Left lung (tissue), 14 donors: ENCODE measurements at places on chromosomes 13 and 19. TPM values are rescaled to one million over a fixed set of nuclear protein-coding genes. Genes with fewer than 3 reads are reported as not detected.

DNA sequence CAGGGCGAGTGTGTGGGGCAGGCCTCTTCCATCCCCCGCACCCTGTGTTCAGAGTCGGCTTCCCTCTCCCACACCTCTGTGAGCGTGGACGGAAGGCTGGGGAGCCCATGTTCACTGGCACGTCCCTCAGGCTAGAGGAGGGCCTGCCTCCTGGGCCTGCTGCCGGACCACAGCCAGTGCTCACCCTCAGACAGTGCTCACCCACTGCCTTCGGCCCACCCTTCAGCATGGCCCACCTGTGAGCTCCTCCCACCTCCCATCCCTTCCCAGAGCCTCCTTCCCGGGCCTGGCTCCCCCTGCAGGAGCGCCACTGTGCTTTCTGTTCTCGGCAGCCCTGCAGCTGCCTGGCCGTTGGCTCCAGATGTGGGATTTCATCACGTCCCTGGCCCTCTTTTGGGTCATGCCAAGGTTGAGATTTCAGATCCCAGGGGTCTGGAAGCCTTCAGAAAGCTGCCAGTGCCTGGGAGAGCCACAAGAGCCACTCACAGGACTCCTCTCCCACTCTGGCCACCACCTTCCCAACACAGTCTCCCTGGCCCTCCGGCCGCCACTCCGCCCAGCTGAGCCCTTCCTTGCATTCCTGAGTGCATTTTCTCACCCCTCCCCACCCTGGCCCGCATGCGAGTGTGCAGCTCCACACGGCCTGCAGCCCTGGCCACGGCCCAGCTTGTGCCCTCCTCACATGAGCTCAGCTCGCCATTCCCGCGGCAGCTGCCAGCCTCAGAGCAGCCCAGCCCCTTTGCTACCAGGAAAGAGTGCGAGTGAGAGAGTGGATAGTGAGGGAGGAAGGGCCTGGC is 25.3 kb downstream of the CAPN12 start:
- DNase-seq: peak; percentile 87

GRCh38 chr19:4705413-4706131 is 18.1 kb downstream of the DPP9 start:
- DNase-seq: peak; percentile 63

DNA sequence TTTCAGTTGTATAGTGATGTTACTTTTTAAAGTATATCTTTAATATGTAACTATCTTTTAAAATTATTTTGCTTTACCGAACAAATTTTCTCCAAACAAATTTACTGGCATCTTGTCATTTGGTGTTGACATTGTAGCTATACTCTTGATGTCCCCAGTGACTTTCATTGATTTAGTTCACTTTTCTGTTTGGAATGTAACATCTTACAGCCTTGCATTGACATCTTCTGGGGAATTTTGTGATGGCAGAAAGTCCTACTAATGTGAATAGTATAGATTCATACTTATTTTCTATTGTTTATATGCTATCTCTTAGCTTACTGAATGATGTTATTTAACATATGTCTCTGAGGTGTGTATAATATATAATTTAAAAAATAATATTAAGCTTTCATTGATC is 800.9 kb upstream of the ATXN8OS start:
- no peak for DNase-seq

- DNase-seq: no peak
These were observed 194.2 kb downstream of the POU4F1 start for GRCh38 chr13:78409172-78409571.

DNA sequence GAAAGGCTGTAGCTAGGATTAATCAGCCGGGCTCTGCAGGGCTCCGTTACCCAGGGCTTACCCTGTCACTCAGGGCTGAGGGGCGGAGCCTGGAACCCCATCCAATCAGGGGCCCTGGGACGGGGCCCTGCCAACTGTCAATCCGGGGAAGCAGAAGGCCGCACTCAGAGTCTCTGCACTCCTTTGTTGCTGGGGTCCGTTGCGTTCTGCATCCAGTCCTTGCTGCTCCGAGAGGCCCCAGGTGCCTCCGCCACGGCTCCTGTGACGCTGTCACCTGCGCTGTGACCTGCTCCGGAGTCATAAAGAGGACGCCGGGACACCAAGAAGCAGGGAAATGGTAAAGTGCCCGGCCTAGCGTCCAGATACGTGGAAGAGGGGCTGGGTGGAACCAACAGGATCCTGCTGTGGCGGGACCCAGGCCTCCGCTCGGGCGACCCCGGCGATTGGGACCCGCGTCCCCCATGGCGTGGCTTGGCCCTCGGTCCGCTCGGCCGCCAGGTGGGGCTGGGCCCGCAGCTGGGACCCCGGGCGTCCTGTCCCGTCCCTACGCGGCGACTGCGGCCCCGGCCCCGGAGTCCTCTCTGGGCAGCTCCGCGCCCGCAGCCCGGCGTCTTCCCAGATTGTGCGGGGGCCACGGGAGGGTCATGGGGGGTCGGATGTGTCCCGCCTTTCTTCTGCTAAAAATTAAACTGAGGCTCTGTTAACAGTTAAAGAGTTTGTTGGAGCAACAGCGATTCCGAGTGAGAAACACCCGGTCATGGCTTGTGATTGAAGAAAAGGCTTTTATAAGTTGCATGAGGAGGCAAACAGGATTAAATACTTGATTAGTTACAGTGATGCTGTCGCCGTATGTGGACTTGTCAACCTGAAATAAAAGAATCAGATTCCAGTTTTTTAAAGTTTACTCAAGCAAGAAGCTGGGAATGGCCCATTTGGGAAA is at the start of gene ZNF491:
TSS of gene ZNF491 (plus strand) at position 133 of the 940 bp plus-strand sequence. CDS start 7,431 bp downstream, outside the sequence.
- DNase-seq: peak; percentile 97

GRCh38 chr13:53463106-53463505 is 434.5 kb downstream of the OLFM4 start:
- no peak for DNase-seq

DNA sequence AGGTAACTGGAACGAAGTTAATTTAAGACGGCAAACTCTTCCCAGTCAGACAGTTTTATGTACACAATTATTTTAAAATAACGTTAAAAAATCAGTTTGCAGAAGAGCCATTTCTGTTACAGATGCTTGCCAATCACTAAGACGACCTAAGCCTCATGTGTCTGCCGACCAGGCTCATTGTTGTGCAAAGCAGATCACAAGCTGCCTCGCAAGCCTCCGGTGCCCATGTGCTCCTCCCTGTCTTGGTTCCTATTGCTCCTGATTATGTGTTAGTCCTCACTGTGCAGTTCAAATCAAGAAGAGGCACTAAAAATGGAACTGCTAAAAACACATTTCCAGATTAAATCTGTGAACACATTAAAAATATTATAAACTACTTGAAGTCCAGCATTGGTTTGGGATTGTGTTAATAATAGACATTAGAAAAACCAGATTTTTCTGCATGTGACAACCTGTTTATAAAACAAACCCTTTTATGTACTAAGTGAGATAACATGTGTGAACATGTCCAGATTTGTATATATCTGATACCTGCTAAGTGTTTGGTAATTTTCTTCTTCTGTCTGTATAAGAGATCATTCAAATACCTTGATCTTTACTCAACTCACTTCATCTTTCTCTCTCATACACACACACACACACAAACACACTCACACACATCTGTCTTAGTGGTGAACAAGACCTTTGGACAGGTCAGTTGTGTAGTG is 81.9 kb upstream of the SLC15A1 start:
- no peak for DNase-seq

DNA sequence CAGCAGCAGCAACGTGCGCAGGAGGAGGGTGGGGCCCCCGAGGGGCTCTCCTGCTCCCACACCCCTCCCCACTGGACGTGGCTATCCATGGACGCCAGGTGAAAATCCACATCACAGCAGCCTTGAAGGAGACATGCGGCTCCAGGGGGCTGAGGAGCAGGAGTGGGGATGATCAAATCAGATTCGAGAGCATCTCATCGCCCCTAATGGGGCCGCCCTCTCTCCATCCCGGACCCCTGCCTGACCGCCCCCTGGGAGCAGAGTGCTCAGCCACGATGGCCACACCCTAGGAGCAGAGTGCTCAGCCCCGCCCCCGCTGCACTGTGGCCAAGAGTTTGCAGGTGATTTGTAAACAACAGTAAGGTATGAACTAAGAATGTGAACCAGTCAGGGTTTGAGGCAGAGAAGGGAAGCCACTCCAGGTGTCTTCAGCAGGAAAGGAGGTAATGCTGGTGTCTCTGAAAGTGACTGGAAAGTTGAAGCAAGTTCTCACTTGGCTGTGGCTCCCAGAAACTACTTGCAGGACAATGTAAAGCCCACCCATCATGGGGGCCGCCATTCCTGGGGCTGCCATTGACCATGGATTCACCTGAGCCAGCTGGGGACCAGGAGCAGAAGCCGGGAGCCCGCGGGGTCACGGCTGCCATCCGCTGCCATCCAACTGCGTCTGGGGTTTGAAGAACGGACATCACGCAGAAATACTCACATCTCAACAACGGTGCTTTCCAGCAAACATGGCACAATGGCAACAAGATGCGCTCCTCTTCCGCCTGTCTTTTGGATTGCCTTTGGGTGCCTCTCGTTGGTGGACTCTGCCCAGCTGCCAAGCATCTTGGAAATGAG is 71.8 kb downstream of the SPACA7 start:
- no peak for DNase-seq

DNA sequence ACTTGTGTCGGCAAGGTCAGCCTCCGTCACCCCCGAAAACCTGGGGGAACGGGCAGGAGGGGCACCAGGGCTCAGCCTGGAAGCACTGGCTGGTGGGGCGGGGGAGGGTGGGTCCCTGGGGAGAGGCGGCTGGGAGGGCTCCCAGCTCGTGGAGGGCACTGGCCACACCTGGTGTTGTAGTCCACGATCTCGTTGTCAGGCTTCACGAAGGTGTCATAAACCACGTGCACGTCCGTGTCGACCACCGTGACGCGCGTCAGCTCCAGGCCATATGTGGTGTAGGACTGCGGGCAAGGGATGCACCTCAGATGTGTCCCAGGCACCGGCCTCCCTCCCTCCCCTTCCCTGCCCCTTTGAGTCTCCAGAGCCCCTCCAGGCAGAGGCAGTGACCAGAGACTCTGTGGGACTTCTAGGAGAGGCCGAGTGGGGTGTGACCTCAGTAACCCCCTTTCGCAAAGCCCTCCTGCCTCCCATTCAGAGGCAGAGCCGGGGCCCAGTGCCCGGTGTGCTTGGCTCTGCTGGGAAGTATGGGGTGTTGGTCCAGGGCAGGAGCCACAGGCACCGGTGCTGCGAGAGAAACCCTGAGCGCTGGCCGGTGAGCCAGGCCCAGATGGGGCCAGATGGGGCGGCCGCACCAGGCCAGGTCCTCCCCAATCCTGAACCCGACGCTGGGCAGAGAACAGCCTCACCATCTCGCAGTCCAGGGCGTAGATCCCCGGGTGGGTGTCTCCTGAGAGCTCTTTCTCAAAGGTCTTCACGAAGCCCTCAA is 4.6 kb upstream of the ATP8B3 start:
- no peak for DNase-seq

Gene DPP9
- polyA plus RNA-seq: 26.1 TPM

Gene ZNF835
- polyA plus RNA-seq: 3.5 TPM

Gene LYPD3
- 1.2 TPM for polyA plus RNA-seq
